ENCODE measurements at places on chromosomes 12 and 14.

GRCh38 chr12:18416412-18416811, 155.1 kb downstream of the PIK3C2G start:
- DNase-seq = no peak

DNA sequence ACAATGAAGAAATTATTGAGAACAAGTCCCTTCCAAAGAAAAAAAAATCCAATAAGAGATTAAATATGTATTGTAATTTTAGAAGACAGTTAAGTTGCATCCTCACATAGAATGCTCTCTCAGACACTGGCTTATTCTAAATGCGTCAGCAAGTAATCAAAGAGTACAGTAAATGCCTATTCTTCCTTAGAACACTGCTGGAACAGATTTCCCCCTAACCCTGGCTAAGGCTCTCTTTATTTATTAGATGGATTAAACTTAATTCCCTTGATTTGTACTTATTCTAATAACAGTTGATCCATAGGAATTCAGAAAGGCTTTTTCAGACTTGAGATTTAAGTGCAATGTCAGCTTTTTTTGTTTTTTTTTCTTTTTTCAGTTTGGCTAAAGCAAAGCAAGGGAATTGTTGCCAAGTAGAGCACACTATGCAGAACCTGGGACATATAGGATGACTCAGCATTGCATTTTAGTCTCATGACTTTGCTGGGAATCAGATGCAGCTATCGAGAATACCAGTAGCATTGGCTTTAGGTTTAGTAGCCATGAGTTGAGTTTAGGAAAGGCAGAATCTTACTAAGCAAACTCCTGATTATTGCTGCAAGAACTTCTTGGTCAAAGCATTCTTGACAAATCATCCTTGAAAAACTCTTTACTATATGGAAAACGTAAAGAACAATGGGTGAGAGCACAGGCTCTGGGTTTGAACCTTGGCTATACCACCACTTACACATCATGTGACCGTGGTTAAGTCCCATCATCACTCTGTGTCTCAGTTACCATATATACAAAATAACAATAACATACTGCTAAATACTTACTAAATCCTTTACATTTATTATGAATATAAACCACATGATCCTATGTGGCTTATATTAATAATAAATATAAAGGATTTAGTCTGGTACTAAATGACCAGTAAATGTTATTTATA, 26.7 kb downstream of the MED21 start:
- no peak for DNase-seq

DNA sequence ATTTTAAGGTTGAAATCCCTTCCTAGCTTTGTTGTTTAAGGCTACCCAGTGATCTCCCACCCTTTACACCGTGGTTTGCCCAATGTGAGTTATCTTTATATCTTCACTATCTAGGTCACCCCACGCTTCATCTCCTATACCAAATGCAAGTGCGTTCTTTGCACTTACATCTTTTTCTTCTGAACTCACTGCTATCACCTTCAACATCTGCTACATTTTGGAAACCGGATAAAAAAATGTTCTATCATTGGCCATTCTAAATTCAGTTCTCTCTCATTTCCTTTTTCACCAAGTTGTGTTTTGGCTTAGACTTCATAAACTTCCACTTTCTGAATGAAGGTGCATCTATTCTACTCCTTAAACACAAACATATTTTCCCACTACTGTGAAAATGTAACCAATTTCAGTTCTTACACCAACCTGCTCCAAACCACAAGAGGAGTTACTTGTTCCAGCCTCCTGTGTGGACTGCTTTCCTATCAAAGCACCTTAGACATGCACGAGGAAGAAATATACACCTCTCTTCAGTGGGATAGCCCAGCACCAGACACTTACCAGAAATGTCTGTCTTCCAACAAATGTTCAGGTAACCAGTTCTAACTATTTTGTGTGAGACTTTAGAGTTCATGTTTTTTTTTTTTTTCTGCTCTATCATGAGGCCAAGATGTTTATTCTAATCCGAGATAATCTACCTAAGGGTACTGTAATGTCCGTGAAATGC, 21.9 kb downstream of the CLEC9A start:
- no peak for DNase-seq

DNA sequence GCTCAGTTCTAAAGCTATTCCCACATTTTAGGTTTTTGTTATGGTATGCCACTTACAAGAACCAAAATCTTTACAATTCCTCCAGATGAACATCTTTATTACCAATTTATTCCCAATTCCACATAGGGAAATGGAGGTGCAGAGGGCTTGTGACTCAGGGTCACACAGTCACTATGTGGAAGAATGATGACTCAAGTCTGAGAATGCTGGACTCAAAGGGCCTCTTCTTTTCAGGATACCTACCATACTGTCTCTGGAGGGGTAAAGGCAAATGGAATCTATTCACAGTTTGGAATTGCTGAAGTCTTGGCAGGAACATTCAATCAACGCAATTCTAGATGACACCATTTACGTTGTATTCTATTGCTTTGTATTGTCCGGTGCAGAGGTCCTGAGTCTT, 48.2 kb upstream of the MANSC4 start:
- no peak for DNase-seq

DNA sequence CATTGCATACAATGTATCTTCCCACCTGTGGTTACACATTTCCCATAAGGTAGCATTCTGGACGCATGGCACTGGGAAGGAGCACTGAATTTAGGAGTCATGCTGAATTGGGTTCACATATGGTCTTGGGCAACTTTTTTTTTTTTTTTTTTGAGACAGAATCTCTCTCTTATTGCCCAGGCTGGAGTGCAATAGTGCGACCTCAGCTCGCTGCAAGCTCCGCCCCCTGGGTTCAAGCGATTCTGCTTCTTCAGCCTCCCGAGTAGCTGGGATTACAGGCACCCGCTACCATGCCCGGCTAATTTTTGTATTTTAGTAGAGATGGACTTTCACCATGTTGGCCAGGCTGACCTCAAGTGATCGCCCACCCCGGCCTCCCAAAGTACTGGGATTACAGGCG, 13.3 kb downstream of the DIP2B start:
- DNase-seq = no peak

- DNase-seq = no peak
These were observed 16.8 kb downstream of the FLVCR2 start for GRCh38 chr14:75595226-75595625.

DNA sequence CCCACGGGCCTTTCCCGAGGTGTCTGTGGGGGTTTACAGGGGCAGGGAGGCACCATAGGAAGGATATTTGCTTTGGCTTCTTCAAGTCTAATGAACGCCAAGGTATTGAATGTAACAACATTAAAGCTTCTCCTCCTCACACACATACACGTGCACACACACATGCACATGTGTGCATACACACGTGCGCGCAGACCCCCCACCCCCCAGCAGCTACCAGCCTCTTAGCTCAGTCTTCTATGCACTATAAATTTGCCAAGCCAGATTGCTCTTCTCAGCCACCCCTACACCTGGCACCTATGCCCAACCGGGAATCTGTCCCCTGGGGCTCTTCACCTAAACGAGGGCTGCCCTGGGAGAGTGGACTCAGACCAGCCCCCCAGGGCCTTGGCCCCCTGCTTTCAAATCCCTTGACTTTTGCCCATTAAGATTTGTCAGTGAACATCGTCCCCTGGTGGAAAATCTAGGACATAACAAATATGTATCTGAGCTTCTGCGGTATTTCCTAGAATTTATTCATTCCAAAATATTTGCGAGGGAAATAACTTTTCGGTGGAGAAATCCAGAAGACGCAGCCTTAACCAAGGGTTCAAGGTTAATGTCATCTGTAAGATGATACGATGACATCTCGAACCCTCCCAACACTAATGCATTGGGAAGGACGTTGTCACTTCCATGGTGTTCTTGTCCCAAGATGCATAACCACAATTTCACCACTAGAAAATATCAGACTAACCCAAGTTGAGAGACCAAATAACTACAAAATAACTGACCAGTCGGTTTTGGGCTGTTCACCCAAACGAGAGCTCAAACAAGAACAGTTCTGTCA, 330.4 kb downstream of the MED13L start:
- no peak for DNase-seq

GRCh38 chr14:102320033-102320660, 601 bp downstream of the ZNF839 start:
- no peak for DNase-seq

DNA sequence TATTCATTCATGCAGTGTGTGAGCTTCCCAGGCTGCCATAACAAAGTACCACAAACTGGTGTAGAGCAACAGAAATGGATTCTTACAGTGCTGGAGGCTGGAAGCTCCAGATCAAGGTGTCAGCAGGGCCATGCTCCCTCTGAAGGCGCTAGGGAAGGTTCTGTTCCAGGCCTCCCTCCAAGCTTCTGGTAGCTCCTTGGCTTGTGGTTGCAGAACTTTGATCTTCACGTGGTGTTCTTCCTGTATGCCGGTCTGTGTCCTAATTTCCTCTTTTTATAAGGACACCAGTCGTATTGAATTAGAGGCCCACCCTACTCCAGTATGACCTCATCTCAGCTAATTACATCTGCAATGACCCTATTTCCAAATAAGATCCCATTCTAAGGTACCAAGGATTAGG, 3.1 kb downstream of the OTUB2 start:
- no peak for DNase-seq

GRCh38 chr14:100539003-100539660, 48.1 kb downstream of the BEGAIN start:
- no peak for DNase-seq

DNA sequence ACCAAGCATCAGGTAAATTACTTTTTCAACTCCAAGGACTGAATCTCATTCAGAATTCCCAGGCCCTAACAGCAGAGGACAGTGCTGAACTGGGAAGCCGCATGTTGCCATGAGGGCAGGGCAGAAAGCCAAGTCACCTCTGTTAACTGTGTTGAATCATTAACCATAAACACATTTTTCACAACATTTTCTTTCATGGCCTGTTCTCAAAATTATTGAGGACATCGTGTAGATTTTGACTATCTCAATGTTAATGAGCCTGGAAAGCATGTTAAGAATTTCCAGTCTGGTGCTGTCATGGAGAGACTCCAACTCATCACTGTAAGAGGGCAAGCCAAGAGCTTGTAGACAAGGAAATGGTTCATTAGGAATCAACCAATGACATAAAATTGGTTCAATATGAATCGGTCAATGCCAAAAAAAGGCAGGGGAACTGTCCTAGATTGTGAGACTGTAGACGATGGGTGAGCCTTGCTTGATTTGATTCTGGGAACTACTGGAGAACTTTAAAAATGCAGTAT, 33.7 kb downstream of the CPM start:
- no peak for DNase-seq

- DNase-seq = no peak
These were observed 379.6 kb downstream of the CCDC91 start for GRCh38 chr12:28569698-28570411.

DNA sequence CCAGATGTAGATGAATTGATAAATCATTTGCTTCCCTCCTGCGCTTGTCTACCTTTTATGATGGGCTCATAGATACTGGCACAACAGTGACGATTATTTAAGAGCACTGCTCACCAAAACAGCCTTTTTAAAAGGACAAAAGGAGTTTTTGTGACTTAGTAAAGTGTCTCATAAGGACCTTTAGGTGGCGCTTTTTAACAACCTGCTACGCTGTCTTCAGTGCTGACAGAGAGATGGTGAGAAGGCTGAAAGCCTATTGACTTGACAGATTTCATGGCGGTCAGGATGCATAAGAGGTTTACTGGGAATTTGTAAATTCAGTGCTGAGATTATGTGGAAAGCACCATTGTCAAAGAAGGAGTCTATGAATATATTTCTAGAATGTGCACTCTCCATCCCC, 87.6 kb downstream of the SLC15A5 start:
- no peak for DNase-seq

GRCh38 chr12:6264402-6265037, 46.0 kb upstream of the PLEKHG6 start:
- no peak for DNase-seq

Data from omental fat pad (tissue), 4 donors.